GM04503 (cell line): ENCODE measurements at places on chromosomes 6 and 20.

GRCh38 chr6:112485827-112486212 lies 138.7 kb downstream of the RFPL4B start:
- DNase-seq: no peak

- DNase-seq: no peak
Measured at GRCh38 chr20:17229256-17229655, 2.4 kb downstream of the PCSK2 start.

DNA sequence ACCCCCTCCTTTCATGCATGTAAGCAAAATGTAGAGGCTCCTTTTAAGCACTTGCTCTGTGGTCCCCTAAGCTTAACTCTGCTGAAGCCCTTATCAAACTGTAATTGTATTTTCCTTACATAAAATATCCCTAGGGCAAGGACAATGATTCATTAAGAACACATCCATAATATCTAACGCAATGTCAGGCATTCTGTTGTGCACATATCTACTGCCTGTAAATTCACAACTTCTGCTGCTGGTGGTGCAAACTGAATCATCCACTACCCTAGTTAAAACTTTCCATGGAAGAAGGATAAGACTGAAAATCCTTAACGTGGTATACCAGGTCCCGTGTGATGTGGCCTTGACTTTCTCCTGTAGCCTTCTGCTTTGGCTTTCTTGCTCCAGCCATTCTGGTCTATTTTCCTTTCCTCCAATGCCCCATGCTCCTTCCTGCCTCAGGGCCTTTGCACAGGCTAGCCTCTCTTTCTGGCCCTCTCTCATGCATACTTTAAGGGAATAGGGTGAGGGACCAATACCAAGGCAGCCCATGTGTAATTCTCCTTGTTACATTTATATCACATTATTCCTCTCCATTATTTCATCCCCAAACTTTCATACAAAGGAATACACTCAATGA lies 113.6 kb upstream of the ZFP64 start:
- DNase-seq: no peak

DNA sequence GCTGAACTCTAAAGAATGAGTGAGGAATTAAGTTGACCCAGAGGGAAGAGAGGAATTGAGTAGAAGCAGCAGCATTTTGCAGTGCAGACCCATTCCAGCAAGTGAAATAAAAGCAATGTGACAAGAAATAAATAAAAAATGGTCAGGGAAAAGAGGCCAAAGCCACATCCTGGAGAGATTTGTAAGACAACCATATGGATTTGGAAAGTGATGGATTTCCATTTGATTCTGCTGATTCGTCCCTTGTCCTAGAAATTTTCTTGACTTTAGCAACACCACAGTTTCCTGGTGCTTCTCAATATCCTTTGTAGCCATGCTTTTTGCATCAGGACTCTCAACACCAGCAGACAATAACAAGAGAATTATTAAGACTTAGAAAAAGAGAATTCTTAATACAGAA lies 29.8 kb downstream of the ANKEF1 start:
- no peak for DNase-seq

- DNase-seq: peak; percentile 87
Measured at GRCh38 chr20:25310921-25311728, 63.2 kb downstream of the PYGB start.

DNA sequence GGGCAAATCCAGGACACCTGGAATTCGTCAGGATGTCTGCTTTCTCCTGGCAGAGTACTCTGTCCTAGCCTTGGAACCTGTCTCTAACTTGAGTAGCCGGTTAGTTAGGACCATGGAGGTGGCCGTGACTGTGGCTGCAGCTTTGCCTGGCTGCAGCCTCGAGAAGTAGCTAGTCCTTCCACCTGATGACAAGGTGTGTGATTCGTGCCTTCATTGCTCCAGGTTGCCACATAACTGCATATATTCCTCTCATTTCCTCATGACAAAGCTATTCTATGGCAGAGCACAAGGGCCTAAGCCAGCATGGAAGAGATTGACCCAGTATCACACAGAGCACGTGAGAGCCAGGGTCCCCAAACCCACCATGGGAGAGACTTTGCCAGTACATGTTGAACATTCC lies 39.8 kb upstream of the KIF25 start:
- DNase-seq: no peak

DNA sequence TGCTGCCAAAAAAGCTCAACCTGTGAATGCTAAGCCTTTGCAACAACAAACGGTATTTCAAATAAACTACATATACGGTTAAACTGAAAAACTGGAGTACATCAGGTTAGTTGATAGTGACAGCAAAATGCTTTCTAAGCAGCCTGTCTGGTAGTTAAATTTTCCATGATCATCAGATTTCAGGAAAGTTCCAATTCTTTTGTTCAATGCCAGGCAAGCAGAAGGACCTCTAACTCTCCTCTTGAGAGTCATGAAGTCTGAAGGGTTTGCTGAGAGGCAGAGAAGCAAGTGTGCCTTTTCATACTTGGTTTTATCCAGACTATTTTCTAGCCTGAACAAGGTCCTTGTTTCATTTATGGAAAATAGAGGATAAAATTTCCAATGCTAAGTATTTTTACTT lies 4.5 kb downstream of the FLRT3 start:
- no peak for DNase-seq

DNA sequence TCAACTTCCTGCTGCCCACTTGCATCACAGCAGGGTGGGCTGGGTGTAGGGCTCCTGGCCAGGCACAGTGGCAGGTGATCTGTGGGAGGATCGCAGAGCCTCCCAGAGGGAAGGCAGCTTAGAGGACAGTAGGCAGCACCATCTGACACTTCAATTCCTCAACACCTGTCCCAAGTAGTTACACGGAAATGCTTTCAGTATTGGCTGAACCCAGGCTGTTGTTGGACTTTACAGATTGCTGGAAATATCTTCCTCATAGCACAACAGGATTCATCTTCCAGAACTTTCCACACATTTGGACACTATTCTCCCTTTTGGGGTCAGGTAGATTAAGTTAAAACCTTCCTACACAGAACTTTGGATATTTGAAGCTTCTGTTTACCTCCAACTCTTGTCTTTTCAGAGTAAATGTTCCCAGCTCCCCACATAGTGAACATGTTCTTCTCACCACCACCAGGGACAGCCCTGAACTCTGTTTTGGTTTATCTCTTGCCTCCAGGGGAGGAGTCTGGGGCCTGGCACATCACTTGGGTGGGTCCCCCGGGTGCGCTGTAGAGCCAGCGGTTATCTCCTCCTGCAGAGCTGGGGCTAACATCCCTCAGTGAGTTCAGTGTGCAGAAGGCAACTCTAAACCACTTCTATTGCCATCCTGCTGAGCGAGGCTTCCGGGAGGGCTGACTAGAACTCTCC lies 3.5 kb upstream of the SLC22A2 start:
- DNase-seq: no peak

GRCh38 chr20:62205618-62206387 lies 14.3 kb downstream of the HRH3 start:
- DNase-seq: no peak

DNA sequence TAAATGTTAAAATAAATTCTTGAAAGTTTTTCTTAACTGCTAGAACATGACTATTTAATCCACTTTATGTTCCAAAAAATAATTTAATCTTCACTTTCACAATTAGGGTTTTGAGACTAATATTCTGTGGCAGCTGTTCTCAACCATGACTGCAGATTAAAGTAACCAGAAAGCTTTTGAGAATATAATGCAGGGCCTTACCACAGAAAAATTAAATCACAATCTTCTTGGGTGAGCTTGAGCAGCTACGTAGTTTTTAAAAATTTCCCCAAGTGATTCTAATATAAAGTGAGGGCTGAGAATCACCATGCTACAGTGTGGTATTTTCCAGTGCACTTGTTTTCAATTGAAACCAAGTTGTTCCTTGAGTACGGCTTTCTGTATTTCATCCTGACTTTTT lies 196.6 kb upstream of the PTCHD4 start:
- no peak for DNase-seq

DNA sequence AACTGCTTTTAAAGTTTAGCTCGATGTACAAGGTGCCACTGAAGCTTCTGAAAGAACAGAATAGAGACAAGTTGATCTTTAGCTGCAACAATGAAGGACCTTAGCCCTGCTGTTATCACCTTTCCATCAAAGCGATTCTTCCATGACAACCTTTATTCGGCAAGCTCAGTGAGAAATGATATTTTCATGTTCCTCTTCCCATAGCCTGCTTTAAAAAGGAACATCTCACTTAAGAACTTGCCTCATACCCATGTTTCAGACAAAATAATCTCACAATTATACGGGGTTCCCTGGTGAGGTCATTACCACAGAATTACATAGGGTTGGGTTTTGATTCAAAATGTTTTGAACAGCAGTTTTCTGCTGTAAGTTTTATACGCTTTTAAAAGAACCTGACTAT lies 264.2 kb downstream of the THBS2 start:
- DNase-seq: no peak

DNA sequence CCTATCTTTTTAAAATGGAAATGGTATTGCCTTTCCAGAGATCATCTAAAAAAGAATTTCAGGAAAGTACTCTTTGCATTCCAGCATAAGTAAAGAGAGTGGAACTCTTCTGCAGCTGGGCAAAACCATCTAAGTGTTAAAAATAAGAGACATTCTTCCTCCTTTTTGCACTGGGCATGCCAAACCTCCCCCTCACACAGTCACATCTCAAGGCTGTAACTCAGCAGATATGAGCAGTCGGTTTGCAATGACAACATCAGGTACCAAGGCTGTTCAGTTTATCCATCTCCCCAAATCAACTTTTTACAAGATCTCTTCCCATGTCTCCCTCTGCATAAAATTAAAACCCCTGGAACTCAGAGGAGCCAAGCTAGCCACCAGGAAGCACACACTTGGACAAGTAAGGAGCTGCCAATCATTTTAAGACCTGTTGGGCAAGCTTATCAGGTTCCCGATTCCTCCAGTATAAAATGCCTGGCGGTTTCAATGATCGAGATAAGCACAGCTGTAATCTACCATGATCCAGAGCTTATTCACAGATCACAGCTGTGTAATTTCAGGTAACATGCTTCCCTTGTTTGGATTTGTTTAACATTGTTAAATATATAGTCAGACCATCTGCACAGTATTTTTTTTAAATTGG lies 23.2 kb downstream of the ID4 start:
- no peak for DNase-seq

- DNase-seq: no peak
Measured at GRCh38 chr6:89843070-89843469, 13.4 kb downstream of the CASP8AP2 start.

GRCh38 chr20:17712201-17712600 lies 12.4 kb downstream of the BANF2 start:
- DNase-seq: no peak

DNA sequence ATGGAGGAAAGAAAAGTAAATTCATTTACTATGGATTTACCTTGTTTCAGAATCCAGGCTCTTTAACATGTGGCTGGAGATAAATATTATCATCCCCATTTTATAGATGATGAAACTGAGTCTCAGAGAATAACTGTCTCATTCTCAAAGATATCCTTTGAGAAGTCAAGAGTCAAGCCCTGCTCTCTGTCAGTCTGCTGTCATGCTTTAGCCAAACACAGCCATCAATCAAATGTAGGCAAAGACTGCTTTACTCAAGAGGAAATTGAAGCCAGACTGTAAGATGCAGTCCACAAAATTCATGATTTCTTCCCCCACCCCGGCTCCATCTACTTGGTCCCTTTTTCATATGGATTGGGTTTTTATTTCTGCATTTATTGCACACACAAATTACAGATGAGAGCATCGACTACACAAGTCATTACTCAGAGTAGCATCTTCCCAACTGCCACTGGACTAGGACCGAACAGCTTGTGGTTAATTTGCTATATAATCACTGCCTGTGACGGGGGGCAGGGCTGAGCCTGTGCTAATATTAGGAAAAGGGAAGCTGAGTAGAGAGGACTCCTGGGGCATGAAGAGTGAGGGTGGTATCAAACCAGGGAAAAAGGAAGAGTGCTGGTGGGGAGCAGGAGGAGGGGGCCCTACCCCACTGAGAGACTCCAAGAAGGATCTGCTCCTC lies 102.7 kb upstream of the TOP1 start:
- DNase-seq: no peak

GRCh38 chr6:775863-776262 lies 82.9 kb upstream of the EXOC2 start:
- DNase-seq: no peak
